ENCODE measurements at places on chromosomes 3 and 15. TPM values are rescaled to one million over a fixed set of nuclear protein-coding genes. Genes with fewer than 3 reads are reported as not detected.

GRCh38 chr15:95162069-95162468 is 930.7 kb downstream of the MCTP2 start:
- H3K4me3 ChIP-seq, result no peak overlapping the region
- H3K27me3 ChIP-seq, result peaks cover 4% of the 10 kb centered on the region

GRCh38 chr3:54870423-54870822 is 57.4 kb downstream of the LRTM1 start:
- H3K27ac ChIP-seq, result no peak overlapping the region
- no peak for DNase-seq
- no peaks in the 10 kb centered on the region for H3K27me3 ChIP-seq
- no peaks in the 10 kb centered on the region for H3K4me1 ChIP-seq

- no peaks in the 10 kb centered on the region for H3K4me1 ChIP-seq
- H3K27me3 ChIP-seq, result no peaks in the 10 kb centered on the region
- H3K27ac ChIP-seq, result no peak overlapping the region
- H3K36me3 ChIP-seq, result no peaks in the 10 kb centered on the region
These were observed 93.4 kb upstream of the UMPS start for GRCh38 chr3:124636863-124637296.

DNA sequence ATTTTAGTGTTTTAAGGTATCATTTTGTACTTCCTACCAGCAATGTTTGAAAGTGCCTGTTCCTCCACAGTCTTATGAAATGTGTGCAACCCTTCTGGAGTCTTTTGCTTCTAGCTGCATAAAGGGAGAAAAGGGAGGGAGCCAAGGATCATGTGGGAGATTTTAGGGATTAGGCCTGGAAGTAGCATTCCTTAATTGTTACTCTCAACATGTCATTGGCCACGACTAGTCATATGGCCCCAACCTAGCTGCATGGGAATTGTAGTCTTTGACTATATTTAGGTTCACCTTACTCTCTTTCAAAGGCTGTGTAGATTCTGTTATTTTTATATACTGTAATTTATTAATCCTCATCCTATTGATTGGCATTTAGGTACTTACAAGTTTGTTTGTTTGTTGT is 14.9 kb downstream of the CRTAP start:
- H3K36me3 ChIP-seq, result peaks cover 59% of the 10 kb centered on the region
- no peak for DNase-seq
- H3K27ac ChIP-seq, result no peak overlapping the region
- H3K4me1 ChIP-seq, result no peaks in the 10 kb centered on the region

- no peak overlapping the region for H3K4me3 ChIP-seq
- H3K4me1 ChIP-seq, result no peaks in the 10 kb centered on the region
- DNase-seq, result no peak
- no peaks in the 10 kb centered on the region for H3K27me3 ChIP-seq
- H3K27ac ChIP-seq, result no peak overlapping the region
These were observed 55.2 kb downstream of the PPM1L start for GRCh38 chr3:160811237-160811548.

DNA sequence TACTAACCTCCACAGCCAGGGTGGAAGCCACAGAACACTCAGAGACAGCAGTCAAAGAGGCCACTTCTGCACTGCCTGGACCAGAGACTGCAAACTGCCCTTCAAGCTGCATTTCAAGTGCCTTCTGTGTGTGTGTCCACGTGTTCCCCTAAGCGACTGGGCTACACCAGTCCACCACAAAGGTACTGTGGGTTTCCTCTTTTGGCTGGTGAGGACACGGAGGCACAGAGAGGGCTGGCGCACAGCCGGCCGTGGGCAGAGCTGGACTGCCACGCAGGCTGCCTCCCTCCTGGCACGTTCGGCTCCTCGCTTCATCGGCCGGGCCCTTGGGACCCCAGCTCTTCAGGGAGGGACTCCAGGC is 60.9 kb downstream of the MGLL start:
- no peak for DNase-seq
- H3K4me1 ChIP-seq, result no peaks in the 10 kb centered on the region
- no peak overlapping the region for H3K4me3 ChIP-seq
- peaks cover 3% of the 10 kb centered on the region for H3K27me3 ChIP-seq
- no peaks in the 10 kb centered on the region for H3K36me3 ChIP-seq

Gene H1-8
- total RNA-seq, result not detected

Gene ALDH1L1
- not detected for total RNA-seq

Gene HTR3E
- not detected for total RNA-seq

Gene EPHA3
- total RNA-seq, result not detected

Gene SAMMSON
- total RNA-seq, result not detected

Gene KCNH8
- not detected for total RNA-seq
